ENCODE measurements at places on chromosomes 7 and 10. TPM values are rescaled to one million over a fixed set of nuclear protein-coding genes. Genes with fewer than 3 reads are reported as not detected.

GRCh38 chr7:136617176-136617575 lies 251.3 kb upstream of the CHRM2 start:
- DNase-seq = no peak

- peak; percentile 96 for DNase-seq
Measured at GRCh38 chr10:10792681-10793080, 225.0 kb upstream of the CELF2 start.

- no peak for DNase-seq
Measured at GRCh38 chr10:104872691-104873090, 231.6 kb downstream of the SORCS3 start.

DNA sequence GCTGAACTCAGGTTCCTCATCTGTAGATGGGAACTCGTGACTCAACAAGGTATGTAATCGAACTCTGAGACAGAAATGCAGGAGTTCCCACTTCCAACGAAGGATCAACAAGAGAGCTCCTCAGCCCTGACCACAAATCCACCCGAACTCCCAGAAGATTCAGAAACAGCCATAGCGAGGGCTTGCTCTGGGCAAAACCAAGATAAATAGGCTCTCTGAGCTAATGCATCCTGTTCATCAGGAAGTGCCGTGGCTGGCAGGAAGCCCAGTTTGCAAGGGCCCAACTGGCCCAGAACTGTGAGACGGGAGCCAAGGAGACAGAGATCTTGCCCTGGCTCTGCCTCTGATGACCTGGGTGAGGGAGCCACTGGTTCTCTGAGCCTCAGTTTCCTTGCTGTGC lies 141.7 kb upstream of the PFKP start:
- DNase-seq = peak; percentile 79

- no peak for DNase-seq
Measured at GRCh38 chr7:150587551-150587950, 20.4 kb downstream of the GIMAP4 start.

- no peak for DNase-seq
Measured at GRCh38 chr7:18808026-18808425, 309.4 kb downstream of the TWIST1 start.

- DNase-seq = no peak
Measured at GRCh38 chr7:6244021-6244420, 28.4 kb downstream of the CYTH3 start.

- DNase-seq = no peak
Measured at GRCh38 chr10:75630746-75631145, 199.3 kb downstream of the LRMDA start.

- DNase-seq = no peak
Measured at GRCh38 chr10:85420501-85421191, 945.9 kb downstream of the GRID1 start.

DNA sequence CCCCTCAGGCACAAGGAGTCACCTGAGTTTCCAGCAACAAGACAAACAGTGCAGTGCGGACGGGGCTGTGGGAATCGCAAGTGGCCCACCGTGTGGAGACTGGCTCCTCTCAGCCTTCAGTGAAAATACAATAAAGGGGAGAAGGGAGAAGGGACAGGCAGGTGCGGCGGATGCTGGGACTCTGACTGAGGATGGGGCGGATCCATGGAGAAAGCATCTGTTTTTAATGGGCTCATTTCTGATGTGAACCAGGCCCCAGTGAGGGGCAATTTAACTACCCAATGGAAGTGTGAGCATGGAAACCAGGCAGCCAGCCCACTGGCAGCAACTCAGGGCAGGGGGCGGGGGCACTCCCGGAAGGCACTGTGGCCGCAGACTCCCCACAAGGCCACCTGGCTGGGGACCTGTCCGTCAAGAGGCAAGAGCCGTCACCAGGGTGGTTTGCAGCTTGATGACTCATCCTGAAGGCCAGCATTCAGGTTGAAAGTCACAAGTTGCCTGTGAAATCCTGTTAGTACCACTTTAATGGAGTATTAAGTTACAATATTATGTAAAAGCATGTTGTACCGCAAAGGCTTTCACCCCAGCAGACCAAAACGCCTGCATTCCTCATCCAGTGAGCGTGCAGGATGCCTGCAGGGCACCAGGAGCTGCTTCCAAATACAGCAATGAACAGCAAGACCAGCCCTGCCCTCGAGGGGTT lies 476.4 kb downstream of the PTPRN2 start:
- no peak for DNase-seq

DNA sequence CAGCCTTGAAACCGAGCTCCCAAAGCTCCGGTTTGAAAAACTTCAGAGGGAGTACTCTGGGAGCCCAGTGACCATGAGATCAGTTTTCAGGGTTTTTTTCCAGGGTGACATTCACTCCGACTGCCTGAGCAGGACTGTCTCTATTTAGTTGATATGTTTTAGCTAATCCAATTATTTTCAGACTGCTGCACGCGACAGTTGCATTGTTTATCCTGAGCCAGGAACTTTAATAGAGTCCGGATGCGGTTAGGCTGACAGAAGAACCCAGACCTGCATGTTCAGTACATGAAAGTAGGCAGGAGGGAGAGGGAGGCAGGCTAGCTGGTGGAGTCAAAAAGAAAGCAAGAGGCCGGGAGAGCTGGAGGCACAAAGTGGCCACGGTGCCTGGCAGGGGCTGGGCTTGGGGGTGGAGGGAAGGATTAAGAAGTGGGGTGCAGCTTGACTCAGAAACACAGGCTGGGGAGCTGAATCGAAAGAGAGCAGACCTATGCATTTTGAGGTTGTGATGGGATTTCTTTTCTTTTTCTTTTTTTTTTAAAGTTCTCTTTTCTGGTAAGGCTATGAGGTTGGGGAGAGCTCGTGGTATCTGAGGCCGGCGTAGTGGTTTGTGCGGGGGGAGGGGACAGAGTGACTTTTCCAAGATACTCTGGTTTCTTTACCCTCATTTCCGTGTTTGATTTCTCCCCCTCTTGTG lies 5.7 kb downstream of the GATA3 start:
- peak; percentile 73 for DNase-seq

DNA sequence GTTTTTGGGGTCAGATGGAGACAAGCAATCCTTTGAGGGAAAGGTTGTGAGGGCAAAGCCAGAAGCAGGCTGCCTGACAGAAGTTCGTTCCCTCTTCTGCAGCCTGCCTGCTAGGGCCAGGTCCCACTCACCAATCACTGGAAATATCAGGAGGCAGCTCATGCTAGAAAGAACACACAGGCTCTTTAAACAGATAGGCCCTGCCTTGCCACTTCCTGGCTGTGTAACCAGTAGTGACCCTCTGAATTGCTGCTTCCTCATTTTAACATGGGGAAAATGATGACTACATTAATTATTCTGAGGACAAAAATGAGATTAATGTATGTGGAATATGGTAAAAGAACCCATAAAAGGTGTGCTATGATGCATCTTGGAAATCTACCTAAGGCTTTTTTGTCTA lies 50.5 kb upstream of the MRLN start:
- DNase-seq = no peak

DNA sequence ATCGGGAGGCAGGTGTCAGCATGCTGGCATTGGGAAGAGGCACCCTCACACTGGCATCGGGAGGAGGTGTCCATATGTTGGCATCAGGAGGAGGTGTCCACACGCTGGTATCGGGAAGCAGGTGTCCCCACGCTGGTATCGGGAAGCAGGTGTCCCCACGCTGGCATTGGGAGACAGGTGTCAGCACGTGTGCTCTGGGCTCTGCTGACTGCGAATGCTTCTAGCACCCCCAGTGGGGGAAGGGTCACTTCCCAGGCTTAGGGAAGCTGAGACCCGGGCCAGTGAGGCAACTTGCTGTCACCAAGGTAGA lies 92.5 kb upstream of the IKZF1 start:
- DNase-seq = no peak

DNA sequence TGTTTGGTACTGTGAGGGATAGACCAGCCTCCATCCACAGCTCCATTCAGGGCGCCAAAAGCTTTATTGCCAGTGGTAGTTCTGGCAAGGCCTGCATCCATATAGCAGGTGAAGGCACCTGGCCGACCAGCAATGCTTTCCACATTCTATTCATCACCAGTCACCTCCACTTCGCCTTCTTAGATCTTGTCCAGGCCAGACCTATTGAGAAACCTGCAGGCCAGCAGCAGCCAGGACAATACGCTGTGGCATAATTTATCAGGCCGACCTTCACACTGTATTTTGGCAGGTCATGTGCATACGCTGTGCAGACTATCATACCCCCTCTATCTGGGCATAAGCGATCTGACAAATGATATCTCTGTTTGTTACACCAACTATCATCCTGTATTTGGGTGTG lies 15.2 kb upstream of the KNDC1 start:
- no peak for DNase-seq

- no peak for DNase-seq
Measured at GRCh38 chr10:97796651-97797050, 24.9 kb upstream of the SFRP5 start.

GRCh38 chr7:2670720-2671391 lies 17.1 kb upstream of the AMZ1 start:
- DNase-seq = peak; percentile 35

DNA sequence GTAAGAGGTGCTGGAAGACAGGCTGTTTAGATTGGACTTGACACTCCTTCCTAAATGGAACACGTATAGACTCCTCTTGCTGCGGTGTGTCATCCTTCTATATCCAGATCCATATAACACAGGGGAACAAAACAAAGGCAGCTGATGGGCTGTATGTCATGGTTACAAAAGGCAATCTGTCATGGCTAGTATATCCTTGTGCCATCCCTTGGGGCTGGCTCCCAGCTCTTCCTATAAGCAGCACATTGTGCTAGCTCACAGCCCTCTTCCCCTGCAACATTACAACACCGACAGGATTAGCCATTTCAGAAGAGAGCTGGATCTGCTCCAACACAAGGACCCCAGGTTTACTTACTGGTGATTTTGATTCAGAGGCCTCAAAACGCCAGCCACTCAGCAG lies 15.3 kb downstream of the LIPK start:
- DNase-seq = no peak

DNA sequence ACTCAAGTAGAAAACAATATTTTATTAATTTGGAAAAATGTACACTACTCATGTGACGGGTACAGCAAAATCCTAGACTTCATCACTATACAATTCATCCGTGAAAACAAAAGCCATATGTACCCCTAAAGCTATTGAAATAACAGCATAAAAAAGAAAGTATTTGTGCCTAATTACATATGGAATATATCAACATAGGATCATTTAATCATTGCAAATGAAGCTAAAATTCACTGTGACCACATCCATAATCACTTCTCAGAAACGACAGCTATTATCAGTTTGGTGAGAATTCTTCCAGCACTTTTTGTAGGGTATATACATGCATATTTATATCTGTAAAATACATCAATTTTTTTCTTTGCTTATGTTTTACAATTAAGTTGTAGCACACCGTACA lies 128.0 kb downstream of the ARL4A start:
- DNase-seq = no peak

GRCh38 chr10:3484306-3485056 lies 300.5 kb downstream of the KLF6 start:
- DNase-seq = peak; percentile 33

- peak; percentile 91 for DNase-seq
Measured at GRCh38 chr10:119786117-119786769, 60.4 kb downstream of the INPP5F start.

DNA sequence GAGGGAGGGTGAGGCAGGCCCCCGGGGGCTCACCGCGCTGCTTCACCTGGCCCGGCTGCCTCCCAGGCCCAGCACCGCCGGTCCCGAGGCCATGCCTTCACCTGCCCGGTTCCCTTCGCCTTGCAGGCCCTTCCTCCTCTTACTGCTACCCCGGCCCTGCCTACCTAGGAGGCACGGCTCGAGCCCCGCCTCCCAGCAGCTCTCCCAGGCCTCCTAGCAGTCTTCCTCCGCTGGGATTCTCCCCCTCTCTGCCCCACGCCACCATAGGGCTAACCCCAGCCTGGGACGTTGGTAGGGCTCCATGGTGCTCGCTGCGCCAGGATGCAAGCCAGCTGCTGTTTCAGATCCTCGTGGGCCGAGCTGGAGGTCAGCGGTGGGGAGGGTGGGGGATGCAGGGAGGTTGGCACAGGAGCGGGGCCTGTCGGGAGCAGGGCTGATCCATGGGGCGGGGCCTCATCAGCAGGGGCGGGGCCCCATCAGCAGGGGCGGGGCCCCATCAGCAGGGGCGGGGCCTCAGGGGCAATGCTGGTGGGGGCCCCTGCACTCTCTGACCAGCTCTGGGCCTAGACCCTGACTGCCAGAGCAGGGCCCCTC lies 63.3 kb downstream of the RASGEF1A start:
- no peak for DNase-seq

- DNase-seq = no peak
Measured at GRCh38 chr10:80064120-80064886, 14.2 kb upstream of the TMEM254 start.

DNA sequence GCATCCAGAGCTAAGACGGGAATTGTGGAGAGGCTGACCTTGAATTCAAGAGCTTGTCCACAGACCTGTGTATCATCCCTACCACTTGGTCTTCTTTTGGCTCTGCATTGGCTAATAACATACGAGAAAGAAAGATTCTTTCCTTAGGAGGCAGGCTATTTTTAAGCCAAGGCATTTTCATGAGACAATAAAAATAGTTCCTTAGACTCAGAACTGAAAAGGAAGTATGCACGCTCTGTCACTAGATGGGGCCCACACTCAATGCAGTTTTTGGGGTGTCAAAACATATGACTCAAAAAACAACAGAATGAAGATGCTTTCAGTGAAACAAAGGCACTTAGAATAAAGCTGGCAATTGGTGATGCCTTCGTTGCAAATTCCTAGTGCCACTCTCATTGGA lies 265.9 kb upstream of the DGKB start:
- no peak for DNase-seq

The SPDYE2B gene
- polyA plus RNA-seq = not detected

The HBP1 gene
- polyA plus RNA-seq = 41.7 TPM

The SGPL1 gene
- polyA plus RNA-seq = 16.1 TPM

The PLPP4 gene
- 2.3 TPM for polyA plus RNA-seq

The SFTPA1 gene
- polyA plus RNA-seq = not detected

The IFIT3 gene
- 62.9 TPM for polyA plus RNA-seq

The KIF11 gene
- polyA plus RNA-seq = 7.5 TPM

The AFAP1L2 gene
- 0.43 TPM for polyA plus RNA-seq

The PRLHR gene
- polyA plus RNA-seq = not detected

The NUB1 gene
- 77.7 TPM for polyA plus RNA-seq

The DLG5 gene
- polyA plus RNA-seq = 15.3 TPM

The LRRD1 gene
- 0.02 TPM for polyA plus RNA-seq

The EPHA1 gene
- 0.09 TPM for polyA plus RNA-seq

The PAPOLB gene
- polyA plus RNA-seq = 0.02 TPM

The MAT1A gene
- polyA plus RNA-seq = not detected
